T-helper 1 cell (primary cell): ENCODE measurements at places on chromosomes 5 and 9.

DNA sequence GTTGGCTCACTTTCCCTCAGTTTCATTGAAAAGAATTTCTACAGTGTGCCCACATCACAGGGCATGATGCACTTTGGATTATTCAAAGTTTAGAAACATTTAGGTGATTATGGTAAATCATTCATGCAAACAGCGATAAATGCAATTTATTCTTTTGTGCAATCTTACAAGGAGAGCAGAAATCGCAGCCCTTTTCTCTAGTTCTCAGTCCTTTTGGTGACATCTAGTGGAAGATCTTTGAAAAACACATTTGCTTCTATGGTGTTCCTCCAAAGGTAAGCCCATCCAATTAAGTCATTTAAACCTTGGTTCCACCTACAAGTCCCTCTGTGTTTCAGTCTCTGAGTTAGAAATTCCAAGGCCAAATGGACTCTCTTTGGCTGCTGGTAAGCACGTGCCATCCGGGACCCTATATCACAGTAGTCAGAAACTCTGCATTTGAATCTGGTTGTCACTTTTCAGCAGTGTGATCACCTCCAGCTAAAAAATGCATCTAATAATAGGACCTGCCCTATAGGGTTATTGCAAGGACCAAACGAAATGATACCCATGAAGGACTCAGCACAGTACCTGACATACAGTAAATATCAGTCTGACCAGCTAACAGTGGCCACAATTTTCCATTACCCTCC is 66.4 kb downstream of the MACROH2A1 start:
- DNase-seq = no peak

- DNase-seq = peak; percentile 87
Observed at GRCh38 chr5:160508780-160509361, 87.2 kb downstream of the PTTG1 start.

DNA sequence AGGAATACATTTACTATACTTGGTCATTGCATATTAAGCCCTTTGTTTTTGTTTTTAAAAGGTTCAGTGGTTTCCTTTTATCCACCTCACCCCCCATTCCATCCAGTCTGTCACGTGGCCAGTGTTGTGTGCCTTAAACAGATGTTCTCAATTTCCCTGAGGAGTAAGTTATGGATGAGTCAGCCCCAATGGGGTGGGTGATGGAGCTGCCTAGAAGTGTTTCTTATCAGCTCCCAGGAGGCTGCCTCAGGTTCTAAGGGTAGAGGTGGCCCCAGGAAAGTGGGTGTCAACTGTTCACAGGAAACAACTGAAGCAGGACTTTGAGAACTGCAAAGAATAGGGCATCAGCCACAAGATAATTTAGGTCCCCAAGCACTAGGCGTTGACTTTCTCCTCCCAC is 41.1 kb downstream of the ACTBL2 start:
- no peak for DNase-seq

DNA sequence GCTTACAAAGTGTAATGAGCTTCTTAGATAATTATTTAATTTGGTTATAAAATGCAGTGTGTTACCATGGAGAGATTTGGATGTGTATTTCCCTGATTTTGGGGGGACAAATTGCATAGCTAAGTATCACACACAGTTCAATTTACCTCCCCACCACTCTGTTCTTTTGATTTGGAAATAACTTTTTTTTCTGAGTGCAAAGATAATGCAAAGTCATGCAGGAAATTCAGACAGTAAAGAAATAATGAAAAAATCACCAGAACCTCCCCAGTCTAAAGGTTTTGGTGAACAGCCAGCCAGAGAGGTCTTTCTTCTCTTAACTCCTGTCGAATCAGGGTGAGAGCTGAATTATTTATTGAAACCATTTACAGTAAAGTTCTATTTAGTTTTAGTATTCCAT is 3.2 kb downstream of the ADGRV1 start:
- DNase-seq = no peak

GRCh38 chr9:7721291-7721690 is 78.3 kb downstream of the DMAC1 start:
- DNase-seq = no peak
